ENCODE measurements at places on chromosomes 5 and 9.

DNA sequence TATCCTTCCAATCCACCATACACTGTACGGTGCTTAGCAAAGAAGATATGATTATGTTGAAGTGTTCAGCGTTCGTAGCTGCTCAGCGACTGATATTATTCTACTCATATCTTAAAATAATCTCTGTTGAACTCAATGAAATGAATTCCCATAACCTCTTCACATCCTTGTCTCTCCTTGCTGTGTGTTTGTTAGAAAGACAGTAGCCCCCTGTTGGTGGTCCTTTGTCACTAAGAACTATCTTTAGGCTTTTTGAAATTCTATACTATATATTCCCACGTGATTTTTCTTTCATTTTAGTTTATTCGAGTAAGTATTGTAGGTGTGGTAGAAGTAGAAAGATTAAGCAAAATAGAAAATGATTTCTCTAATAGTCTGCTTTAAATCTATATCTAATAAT lies 762.8 kb upstream of the WWC1 start:
- DNase-seq, result no peak

- DNase-seq, result no peak
Observed at GRCh38 chr5:13859270-13860065, 85.0 kb downstream of the DNAH5 start.

GRCh38 chr5:41754857-41755256 lies 115.4 kb downstream of the OXCT1 start:
- DNase-seq, result no peak

DNA sequence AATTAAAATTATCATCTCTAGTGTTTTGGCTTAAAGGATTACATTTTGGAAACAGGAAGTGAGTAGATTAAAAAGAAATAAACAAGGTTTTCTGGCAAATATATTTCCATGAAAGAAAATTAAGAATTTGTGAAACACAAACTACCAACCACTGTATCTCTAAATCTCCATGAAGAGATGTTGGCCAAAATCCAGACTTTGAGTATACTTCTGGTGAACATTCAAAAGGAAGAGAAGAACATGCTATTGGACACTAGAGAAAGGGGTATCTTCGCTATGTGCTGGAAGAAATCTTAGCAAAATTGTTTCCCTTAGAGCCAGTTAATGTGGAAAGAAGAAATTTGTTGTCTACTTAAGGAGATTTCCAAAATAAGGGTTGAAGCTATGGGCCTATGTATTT lies 710.4 kb upstream of the CTNND2 start:
- no peak for DNase-seq

GRCh38 chr9:123167474-123167873 lies 100.9 kb downstream of the STRBP start:
- no peak for DNase-seq

GRCh38 chr5:6576861-6577501 lies 55.9 kb downstream of the NSUN2 start:
- peak; percentile 23 for DNase-seq

DNA sequence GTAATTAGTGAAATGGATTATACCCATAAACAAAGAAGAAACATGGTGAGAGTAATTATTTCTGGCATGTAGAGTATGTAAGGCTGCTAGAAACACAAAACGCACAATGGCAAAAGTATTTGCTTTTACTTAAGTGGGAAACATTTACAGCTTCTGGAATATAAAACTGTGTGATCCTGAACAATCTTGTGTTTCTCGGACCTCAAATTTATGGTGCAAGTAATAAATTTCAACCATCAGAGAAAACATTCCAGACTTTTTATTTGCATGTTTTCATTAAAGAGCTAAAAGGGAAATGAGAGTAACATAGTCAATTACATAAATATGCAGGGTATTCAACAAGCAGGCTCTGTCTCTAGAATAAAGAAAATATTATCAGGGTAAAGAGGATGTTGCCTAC lies 17.2 kb upstream of the PRR16 start:
- no peak for DNase-seq

GRCh38 chr5:132677191-132677590 lies 3.4 kb downstream of the IL4 start:
- peak; percentile 59 for DNase-seq

GRCh38 chr5:37717613-37718431 lies 122.0 kb downstream of the GDNF start:
- peak; percentile 96 for DNase-seq

DNA sequence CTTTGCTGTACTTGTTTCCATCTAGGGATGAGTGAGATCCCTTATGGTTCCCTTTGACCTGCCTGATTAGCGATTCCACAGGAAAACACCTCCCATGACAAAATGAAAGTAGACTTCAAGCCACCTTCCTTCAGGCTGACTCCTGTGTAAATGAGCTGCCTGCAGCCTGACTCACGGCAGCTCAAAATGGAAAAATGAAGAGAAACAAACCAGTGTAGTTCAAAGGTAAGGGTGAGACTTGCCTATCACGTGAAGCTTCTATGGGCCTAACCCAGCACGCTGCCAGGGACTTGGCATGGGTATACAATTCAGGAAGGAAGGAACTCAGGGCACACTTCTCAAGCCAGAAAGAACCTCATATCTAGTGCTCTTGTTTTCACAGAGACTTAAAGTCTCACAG lies 110.1 kb upstream of the LRRTM2 start:
- no peak for DNase-seq

DNA sequence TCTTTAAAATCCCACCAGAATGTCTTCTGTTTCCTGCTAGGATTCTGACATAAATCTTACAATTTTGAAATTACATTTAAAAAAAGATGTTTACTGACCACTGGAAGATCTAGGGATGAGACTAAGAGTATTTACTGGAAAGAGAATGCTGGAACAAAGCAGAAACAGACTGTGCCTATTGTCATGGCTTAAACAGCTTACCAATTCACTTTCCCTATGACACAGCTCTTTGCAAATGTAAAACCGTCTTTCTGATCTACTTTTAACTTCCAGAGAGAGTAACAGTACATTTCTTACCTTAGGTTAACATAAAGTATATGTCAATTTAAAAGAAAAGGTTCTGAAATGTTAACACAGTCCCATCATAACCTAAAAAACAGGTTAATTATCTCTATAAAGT lies 10.7 kb downstream of the GIN1 start:
- no peak for DNase-seq

- DNase-seq, result no peak
Observed at GRCh38 chr9:132485393-132485792, 75.4 kb downstream of the CFAP77 start.

DNA sequence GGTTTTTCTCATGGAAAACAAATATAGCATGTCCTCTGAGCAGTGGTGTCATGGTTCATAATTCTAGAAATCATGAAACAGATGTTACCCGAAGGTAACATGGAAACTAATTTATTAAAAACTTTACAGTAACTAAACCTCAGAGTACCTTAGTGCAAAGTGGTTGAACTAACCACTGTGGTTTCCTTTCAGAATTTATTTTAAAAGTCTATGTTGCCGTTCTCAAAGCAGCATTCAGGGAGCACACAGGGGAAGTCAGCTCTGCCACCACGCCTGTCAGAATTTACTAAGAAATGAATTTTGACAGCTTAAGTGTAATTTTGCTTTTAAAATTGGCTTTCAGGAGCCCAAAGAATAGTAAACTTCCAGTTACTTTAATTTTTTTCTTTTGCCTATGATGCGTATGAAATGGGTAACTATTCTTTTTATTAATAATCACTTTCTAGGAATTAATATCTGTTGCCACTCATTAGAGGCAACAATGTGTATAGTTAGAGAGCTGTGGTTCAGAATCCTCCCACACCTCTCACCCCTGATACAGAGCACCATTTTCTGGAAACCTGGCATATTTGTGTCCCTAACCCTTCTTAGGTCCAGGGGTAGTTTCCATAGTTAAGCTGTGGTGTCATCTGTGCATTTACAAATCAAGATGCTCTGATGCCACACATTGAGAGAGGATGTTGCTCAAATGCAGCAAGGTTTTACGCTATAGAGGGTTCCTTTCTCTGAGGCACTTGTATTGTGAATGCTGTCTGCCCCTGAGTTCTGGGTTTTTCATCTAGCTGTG lies 202.6 kb downstream of the ZSWIM6 start:
- DNase-seq, result no peak

Measured in HS-27A (cell line).